Gastroesophageal sphincter (tissue), 4 donors: ENCODE measurements at places on chromosomes 6 and 20. TPM values are rescaled to one million over a fixed set of nuclear protein-coding genes. Genes with fewer than 3 reads are reported as not detected.
A peak's percentile ranks its signal among the peaks of the same experiment; 100 is the strongest.

DNA sequence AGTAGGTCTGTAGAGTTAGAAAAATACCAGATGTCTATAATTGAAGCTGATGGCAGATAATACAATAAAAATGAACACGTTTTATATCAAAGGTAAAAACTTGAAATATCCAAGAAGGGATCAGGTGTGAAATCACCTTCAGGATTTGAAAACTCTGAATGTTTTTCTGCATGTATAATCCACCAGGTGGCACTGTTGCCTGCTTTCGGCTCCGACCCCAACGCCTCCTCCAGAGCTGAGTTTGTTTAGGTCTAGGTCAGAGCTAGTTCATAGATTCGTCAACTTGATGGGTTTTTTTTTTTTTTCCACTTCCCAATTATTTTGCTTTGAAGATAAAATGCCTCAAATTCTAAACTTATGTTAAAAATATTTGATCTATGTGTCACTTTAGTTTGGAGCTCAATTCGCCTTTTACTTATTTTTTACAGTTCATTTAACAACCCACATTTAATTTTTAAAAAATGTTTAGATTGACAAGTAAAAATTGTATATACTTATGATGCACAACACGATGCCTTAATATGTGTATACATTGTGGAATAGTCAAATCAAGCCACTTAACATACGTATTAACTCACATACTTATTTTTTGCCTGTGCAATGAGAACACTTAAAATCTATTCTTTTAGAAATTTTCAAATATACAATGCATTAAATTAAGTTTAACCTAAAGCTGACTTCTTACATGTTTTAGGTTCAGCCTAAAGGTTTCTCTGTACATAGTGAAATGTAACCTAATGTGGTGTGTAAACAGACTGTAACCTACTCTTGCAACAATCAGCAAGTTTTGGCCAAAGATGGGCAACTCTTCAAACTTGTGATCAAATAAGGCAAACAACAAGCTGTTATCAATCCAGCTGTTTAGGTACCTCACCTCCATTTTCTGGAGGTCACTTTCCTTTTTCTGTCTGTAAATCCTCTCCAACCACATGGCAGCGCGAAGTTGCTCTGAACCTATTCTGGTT, 39.4 kb upstream of the ENPP4 start:
- no peak for ATAC-seq

Gene TMEM170B
- total RNA-seq: 8.6 TPM

- no peak for ATAC-seq
Observed at GRCh38 chr6:16524380-16524707, 236.9 kb downstream of the ATXN1 start.

- no peak for ATAC-seq
Observed at GRCh38 chr6:30747902-30748769, 3.8 kb upstream of the IER3 start.

- ATAC-seq: no peak
Observed at GRCh38 chr6:137657351-137657911, 163.2 kb upstream of the OLIG3 start.

DNA sequence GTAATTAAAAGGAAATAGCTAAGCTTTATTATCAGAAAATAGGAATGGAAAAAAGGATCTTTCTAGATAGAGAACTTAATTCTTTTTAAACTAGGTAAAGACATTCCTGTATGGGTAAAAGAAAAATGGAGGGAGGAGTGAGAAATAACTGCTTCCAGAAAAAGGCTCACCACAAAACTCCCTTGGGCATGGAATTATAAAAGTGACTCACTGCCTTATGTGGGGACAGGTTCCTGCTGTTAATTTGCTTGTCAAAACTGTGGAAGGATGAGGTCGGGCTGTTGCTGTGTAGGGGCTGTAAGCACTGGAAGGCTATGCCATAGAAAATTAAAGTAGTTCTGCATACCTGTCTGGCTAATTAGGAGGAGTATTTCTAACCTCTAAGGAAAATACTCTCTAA, 158.7 kb downstream of the UBE3D start:
- no peak for ATAC-seq

DNA sequence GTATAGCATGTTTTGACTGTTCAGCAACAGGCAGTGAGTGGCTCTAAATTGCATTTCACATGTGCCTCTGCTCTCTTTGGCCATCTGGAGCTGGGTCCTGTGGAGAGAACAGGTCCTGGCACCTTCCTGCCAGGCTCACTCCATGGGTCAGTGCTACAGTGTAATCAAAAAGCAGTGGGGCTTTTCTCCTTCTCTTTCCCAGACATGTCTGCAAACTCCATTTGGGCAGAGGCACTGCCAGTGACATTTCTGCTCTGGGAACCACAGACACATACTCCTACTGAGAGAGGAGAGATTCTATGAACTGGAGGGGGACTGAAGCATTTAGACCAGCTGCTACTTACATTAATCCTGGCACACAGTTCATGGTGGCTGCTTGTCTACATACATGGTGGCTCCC, 68.3 kb upstream of the TRAF3IP2 start:
- no peak for ATAC-seq

Gene WDR46
- total RNA-seq: 39.2 TPM

DNA sequence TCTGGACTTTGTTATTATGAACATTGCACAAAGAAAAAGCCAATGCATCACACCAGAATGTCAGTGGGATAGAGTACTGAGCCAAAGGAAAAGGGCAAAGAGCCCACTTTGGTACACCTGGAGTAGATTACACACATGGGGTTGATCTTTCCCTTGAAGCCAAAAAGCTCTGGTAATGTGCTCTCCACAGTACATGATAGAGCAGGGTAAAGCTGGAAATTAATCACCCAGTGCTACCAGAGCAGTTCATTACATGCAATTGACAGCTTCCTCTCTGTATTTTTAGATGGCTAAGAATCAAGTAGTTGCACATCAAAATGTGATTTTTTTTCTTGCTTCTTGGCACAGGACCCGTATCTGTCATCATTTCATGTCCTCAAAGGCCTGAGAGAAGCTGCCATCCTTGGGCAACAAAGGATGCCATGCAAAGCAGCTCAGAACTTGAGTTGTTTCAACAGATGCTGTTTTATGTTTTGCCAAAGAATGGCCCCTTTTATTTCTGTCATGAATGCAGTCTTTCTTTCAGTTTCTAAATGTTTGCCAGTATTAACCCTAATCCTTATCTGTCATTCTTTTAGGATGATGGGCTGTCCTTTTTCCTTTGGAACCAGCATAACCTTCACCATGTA, 88.1 kb downstream of the HDGFL1 start:
- ATAC-seq: no peak

- no peak for ATAC-seq
Observed at GRCh38 chr20:3667434-3668037, 4.3 kb upstream of the GFRA4 start.

DNA sequence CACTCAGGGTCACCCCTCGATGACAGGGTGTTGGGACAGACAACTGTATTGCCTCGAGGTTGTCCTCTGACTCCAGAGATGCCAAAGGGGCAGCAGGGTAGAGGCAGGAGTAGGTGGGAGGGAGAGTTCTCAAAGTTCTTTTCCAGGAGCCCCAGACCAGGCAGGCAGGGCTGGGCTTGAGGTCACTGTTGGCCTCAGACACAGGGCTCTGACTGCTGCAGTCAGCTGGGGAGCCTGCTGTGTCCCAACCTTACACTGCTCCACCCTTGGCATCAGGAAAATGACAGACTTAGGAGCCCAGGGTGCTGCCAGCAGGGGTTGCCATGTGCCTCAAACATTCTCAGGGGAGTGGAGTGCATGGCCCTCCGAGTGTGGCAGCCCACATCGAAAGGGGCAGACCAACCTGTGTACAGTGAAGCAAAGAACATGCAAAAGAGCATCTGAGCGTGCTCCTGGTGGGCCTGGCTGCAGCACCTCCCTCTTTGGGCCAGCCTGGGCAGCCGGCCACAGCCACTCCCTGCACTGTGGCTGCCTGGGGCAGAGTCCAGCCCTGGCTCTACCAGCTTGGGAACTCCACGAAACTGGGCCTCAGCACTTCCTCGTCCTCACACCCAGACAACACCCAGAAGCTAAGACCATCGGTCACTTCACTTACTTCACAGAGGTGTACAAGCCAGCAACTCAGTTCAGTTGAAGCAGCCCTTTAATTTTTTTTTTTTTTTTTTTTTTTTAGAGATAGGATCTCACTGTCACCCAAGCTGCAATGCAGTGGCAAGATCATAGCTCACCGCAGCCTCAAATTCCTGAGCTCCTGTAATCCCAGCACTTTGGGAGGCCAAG, 24.0 kb downstream of the C6orf132 start:
- ATAC-seq: peak; percentile 78

GRCh38 chr6:53960311-53960710, 150.9 kb upstream of the MLIP start:
- ATAC-seq: no peak

DNA sequence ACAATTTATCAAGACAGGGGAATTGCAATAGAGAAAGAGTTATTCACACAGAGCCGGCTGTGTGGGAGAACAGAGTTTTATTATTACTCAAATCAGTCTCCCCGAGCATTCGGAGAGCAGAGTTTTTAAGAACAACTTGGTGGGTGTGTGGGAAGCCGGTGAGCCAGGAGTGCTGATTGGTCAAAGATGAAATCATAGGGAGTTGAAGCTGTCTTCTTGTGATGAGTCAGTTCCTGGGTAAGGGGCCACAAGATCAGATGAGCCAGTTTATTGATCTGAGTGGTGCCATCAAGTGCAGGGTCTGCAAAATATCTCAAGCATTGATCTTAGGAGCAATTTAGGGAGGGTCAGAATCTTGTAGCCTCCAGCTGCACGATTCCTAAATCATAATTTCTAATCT, 50.0 kb upstream of the ECI2 start:
- ATAC-seq: no peak

- no peak for ATAC-seq
Observed at GRCh38 chr20:15422966-15423365, 1085.6 kb upstream of the FLRT3 start.

- ATAC-seq: no peak
Observed at GRCh38 chr20:47251154-47252020, 105.1 kb downstream of the ZMYND8 start.

- ATAC-seq: no peak
Observed at GRCh38 chr6:111432511-111432910, 50.5 kb downstream of the REV3L start.

DNA sequence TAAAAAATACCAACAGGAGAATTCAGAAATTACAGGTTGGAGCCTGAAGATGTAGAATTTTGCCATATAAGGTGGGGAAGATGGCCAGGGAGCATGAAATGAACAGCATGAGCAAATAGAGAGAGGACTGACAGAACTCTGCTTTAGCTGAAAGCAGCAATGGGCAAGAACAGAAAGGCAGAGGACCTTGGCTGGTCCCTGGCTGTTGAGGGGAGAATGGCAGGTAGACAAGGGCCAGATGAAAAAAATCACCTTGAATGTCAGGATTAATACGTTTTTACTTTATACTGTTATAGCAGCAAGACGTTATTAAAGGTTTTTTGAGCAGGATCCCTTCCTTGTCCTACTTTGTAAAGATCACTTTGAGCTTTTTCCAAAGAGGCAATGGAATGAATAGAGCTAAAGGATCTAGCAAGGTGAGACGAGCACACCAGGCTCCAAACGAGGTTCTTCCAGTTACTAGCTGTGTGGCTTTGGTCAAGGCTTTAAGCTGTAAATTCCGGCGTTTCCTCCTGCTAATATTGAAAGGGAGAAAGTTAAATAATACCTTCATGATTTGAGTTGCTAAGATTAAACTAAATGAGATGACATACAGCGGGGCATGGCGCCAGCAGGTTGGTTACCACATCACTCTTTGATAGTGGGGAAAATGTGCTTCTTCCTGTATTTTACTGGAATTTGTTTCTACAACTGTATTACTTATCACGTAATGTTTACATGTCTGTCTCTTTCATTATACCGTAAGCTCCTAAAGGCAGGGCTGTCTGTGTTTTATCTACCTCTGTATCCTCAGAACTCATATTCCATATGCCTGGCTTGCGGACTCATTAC, 776 bp downstream of the PPIL1 start:
- ATAC-seq: no peak

GRCh38 chr20:49659056-49659455, 54.6 kb downstream of the B4GALT5 start:
- no peak for ATAC-seq

GRCh38 chr6:139154881-139155547, 20.1 kb downstream of the HECA start:
- ATAC-seq: no peak

DNA sequence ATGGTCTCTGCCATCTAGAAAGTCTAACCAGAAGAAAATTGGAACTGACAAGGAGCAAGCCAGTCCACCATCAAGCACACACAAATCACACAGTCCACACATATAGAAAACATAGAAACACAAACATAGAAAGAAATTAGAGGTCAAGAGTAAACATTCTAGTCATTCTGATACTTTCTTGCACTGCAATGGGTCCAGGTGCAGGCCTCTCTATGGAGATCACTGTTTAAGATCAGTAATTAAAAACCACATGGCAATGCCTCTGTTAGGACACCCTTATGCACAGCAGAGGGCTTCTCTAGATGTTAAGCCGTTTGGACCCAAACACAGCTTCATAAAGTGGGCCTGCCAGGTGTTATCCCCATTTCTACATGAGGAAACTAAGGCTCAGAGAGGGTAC, 42.8 kb upstream of the SLC22A23 start:
- no peak for ATAC-seq

Gene PDRG1
- 11.0 TPM for total RNA-seq

Gene LHFPL5
- total RNA-seq: not detected

Gene SPATS1
- total RNA-seq: not detected

DNA sequence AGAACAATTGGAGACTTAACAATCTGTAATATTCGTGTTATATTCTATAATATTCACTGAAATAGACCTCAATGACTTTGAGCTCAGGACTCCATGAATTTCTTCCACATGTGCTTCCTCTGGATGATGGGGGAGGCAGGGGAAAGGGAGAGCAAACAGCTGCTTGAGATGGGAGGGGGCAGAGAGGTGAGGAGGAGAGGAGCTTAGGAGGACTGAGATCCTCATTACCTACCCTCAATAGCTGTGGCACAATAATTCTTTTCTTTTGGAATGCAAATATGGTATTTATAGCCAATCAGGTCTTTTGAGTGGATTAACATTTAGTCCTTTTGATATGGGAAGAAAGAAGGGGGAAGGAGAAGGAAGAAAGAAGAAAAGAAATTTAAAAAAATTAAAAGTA, 64.1 kb upstream of the ZNF217 start:
- no peak for ATAC-seq

- peak; percentile 52 for ATAC-seq
Observed at GRCh38 chr6:106692112-106692818, 62.9 kb downstream of the QRSL1 start.

GRCh38 chr6:24353861-24354260, 4.0 kb downstream of the DCDC2 start:
- no peak for ATAC-seq

Gene GGTLC1
- not detected for total RNA-seq

DNA sequence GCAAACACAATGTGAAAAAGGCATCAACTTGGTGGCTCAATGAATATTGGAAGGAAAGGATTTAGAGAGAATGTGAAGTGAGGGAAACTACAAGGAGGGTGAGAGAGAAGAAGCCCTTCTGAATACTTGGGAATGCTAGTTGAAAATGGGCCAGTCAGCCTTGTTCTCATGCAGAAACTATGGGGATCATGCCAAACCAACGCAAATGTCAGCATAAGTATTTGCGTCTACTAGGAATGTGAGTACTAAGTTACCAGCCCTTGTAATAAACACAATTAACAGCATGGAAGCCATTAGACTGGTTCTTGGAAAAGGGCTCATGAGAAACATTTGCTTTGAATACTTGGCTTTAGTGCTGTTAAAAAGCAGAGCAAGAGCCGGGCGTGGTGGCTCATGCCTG, 54.9 kb upstream of the AIG1 start:
- ATAC-seq: no peak
